ENCODE measurements at places on chromosomes 5 and 9.

DNA sequence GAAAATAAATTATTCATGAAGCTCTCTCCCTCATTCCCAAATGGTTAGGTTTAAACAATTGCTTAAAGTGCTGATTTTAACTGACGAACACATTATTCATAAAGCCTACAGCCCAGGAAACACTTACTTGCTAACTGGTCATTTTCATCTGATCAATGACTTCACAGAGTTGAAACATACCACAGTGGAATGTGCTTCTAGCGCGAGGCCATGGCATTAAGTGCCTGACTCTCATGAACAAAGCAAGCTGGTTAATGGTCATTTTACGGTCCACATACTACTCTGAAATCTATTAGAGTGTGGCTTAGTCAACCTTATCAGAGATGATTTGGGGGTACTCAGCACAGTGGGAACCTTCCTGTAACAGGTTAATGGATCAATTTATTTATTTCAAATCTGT is 114.6 kb downstream of the MED27 start:
- no peak for DNase-seq

DNA sequence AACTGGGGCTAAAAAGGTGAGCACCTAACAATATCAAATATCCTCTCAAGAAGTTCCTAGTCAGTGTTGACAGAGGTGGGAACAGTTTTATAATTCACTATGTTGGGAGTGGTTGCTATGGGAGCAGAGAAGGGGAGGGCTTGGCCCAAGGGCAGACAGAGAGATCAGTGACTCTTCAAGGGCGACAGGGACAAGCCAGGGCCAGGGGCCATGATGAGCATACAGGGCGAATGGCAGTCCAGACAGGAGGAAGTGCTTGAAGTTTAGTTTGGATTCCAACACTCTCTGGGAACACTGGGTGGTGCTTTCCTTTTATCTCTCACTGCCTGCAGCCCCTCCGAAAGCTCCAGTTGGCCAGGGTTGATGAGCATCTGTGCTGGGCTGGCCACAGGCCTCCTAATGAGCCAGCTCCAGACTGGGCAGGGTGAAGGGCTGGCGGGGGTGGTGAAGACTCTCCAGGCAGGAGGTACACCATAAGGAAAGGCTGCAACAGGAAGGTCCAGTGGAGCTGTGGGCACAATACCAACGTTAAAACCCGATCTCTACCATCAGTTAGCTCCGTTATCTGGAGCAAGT is 111.3 kb downstream of the TMEM174 start:
- no peak for DNase-seq

DNA sequence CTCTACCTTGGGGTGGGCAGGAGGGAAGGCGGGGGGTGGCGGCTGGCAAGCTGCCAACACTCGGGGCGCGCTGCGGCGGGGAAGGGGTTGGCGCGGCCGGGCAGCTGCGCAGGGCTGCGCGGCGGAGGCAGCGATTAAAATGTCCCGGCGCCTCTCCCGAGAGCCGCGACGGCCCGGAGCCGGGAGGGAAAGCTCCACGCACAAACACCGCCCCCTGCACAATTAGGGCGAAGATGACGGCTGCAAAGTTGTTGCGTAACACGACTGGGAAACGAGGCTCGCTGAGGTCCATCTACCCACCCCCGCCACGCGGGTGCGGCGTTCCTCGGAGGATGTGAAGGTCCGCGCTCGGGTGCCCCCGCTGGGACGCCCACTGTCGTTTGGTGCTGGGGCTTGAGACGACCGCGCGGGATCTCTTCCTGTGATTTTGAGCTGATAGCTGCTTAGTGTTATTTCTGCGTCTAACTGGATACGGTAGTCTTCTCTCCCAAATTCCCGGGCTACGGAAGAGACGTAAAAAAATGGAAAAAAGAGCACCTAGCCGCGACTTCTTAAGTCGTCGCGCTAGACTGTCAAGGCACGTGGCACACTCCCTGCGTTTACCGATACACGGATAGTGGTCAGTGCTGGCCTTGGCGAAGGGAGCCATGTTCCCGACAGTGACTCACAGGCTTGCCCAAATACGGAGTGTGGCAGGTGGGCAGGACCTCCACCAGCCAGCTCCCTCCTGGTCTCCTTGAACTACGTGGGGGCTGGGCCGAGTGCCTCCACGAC is 958 bp upstream of the NFIL3 start:
- DNase-seq, result peak; percentile 78

DNA sequence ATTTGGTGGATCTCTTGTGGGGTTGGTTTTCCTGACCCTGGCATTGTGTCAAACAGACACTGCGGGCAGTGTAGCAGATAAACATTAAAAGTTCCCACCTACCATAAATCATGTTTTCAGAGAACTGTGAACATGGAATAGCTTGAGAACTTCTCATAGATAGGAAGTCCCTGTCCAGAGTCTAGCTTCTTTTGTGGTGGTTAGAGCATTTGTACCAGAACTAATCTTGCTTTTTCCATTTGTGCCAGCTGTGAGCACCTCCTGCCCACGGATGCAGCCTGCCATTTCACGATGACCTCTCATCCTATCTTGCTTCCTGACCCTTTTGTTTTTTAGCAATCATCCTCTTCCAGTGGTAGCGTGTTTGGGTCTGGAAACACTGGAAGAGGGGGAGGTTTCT is 61.4 kb downstream of the FAM78A start:
- DNase-seq, result no peak

DNA sequence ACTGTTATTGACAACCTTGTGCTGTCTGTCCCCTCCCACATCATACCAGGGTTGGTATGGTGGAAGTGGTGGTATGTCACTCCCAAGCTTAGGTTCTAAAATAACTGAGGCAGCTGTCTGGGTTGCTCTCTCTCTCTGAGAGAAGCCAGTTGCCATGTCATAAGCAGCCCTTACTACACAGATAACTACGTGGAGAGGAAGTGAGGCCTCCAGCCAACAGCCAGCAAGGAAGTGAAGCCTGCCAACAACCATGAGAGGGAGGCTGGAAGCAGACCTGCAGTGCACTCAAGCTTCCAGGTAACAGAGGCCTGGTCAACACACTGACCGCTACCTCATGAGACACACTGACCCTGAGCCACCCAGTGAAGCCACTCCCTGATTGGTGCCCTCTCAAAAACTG is 18.6 kb downstream of the CTNNAL1 start:
- no peak for DNase-seq

GRCh38 chr5:14598225-14598624 is 16.6 kb downstream of the OTULINL start:
- no peak for DNase-seq

DNA sequence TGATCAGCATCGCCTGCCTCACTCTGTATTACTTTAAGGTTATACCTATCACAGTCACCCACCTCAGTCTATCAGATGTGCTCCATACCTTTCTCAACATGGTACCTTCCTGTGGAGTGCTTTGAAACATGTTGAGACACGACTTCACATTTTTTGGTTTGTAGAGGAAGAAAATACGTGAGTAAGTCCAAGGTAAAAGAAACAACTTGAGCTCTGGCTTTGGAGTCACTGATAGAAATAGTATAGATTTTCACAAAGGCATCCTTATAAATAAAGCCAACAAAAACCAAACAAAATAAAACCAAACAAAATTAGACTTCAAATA is 77.5 kb upstream of the HMHB1 start:
- DNase-seq, result no peak
